Renal cortex interstitium (tissue), 15 donors: ENCODE measurements at places on chromosomes 4 and X. TPM values are rescaled to one million over a fixed set of nuclear protein-coding genes. Genes with fewer than 3 reads are reported as not detected.

- no peak for DNase-seq
These were observed 75.2 kb downstream of the SPRY1 start for GRCh38 chr4:123471655-123472369.

DNA sequence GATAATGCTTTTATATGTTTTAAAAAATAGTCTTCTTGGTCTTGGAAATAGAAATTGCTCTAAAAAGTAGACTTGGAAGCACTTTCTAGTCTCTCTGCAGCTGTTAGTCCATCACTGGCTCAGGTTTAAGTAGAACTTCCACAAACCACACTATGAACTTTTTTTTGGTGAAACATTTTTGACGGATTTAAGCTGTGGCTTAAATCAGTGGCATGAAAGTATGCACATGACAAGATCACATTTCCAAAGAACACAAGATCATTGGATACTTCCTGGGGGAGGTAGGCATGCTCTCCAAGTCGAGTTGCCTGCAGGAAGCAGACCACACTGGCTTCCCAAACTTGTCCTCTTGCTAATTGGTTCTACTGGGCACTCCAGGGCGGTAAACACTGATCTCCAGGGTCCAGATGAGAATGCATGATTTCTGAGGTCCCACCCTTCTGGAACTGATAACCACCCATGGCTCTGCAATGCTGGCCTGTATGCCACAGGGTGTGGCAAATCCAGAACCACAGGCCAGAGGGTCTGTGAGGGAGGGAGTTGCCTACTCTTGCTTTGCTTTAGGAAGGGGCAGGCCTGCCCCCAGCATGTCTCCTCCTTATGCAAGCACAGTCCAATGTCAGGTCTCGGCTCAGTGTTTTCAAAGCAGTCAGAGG lies 331.9 kb upstream of the SFRP2 start:
- DNase-seq: no peak

GRCh38 chr4:113040793-113041192 lies 8.7 kb upstream of the ANK2 start:
- no peak for DNase-seq

- DNase-seq: no peak
These were observed 285.4 kb upstream of the ARSJ start for GRCh38 chr4:114264877-114265291.

SAGE1 gene
- polyA plus RNA-seq: not detected

- no peak for DNase-seq
These were observed 3.5 kb upstream of the SAP30 start for GRCh38 chr4:173367285-173367684.

DNA sequence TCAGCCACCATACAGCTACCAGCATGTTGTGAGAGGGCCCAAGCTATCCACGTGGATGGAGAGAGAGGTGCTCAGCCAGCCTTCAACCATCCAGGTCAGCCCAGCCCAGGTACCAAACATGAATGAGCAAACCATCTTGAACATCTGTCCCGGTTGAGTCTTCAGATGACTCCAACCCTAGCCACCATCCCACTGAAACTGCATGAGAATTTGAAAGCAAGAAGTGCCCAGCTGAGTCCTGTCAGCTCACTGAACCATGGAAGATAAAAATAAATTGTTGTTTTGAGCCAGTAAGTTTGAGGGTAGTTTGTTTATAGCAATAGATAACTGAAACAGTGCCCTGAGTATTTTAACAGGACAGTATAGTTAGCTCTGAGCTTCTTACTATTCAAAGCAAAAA lies 7.3 kb upstream of the SEL1L3 start:
- no peak for DNase-seq

DNA sequence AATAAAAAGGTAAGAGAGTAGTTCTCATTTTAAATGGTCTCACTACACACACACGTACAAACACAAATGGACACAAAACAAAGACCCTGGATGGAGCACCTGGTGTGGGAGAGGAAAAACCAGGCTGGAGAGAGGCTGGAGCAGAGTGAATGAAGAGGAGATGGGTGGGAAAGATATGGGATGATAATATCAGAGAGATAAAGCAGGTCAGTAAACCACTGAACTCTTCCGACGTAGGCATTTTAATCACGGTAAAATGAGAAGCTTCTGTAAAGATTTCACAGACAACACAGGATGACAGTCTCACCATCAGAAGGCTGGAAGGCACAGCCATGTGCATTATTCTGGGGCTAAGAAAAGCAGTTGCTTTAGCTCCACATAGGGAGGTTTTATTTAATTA lies 532.8 kb downstream of the KCNIP4 start:
- DNase-seq: no peak

- no peak for DNase-seq
These were observed 45.8 kb upstream of the ARSJ start for GRCh38 chr4:114025176-114025777.

SPACA5 gene
- not detected for polyA plus RNA-seq

GRCh38 chr4:165248102-165248501 lies 40.7 kb downstream of the KLHL2 start:
- DNase-seq: no peak

PAGE5 gene
- polyA plus RNA-seq: not detected

BGN gene
- 178 TPM for polyA plus RNA-seq

GRCh38 chrX:646796-647195 lies 16.2 kb downstream of the SHOX start:
- DNase-seq: no peak

DNA sequence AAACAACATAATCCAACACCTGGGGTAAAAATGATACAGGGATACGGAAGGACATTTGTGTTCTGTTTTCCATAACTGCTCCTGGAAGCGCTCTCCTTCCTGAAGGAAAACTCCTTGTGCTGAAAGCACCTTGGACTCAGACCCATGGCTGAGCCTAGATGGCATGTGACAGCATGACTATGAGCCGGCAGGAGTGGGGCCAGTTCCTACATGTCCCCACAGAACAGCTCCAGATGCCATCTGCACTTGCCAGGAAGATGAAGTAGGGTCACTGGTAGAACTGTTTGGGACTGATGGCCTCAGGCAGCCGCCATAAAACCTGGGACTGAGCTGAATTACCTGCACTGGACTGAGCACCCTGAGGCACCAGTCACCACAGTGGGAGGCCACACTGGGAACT lies 56.0 kb upstream of the BCLAF3 start:
- no peak for DNase-seq

MAGEA8 gene
- polyA plus RNA-seq: 0.19 TPM

DNA sequence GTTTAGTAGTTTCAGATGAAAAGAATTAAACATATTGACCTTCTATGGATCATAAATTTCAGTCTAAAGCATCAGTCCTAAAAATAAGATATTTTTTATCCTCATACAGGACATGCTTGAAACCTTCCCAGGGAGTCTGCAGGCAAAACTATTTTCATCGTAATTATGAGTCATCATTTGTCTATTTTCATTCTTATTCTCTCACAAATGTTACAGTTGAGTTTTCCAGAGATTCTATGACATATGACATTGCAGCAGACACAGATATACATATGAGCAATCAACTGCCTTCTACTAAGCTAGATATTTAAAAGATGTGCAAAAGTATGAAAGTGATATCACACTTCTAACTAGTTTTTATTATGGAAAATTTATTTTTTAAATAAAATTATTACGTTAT lies 398.0 kb downstream of the MAGEB5 start:
- DNase-seq: no peak

DCAF4L1 gene
- polyA plus RNA-seq: 0.23 TPM

SLC9B1 gene
- 3.4 TPM for polyA plus RNA-seq

DNA sequence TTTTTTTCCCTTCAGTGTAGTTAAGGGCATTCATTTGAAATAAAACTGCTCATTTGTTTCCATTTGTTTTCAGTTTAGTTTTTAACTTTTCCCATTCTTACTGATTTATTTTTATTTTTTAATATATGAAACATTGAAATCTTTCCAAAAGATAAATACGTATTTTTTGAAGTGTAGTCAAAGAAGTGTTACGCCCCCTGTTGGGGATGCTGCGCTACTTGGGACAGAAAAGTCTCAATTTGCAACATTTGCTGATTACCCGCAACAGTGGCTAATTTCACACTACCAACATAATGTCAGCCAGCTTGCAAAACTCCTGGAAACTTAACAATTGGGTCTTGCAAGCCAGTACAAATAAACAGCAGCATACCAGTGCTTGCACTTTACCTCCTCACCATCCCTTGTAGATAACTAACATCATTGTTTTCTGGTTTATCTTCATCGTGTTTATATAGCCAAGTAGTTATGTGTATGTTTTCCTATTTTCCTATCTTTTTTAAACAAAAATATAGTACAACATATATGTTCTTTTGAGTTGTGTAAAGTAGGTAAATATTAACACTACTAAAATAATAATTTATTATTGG lies 158.6 kb downstream of the STPG2 start:
- DNase-seq: no peak

DNA sequence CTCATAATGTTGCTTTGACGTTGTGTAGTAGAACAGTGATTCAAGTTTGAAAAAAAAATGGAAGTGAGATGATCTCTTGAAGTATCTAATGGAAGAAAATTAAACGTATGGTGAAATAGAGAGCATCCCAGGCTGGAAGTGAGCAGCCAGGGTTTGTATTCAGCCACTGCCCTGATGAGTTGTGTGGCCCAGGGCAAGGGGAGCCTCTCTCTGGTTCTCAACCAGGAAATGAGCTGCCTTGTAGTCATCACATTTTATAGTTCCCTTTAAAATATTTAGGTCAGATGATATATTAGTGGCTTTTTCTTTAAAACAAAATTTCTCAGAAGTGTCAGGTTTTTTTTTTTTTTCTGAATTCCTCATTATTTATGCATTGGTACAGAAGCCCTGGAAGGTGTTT lies 150.3 kb downstream of the GPAT3 start:
- DNase-seq: no peak

DNA sequence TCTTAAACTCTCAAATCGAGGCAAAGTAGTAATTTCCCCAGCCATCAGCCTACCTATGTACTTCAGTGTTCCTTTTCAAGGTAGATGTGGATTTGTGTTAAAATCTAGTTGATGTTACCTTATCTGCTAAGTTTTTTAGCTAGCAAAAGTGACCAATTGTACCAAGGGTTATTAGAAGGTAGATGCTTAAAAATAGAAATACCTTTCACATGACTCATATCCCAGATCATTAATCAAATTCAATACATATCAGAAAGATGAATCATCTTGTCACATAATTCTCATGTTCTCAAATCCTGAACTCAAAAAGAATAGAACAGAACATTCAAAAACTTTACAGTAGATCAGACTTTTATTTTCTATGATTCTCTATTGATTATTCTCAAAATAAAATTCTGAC lies 3.5 kb downstream of the ENAM start:
- DNase-seq: no peak
